Cardiac muscle cell (in vitro differentiated cells and primary cell): ENCODE measurements at places on chromosomes 5 and 9. TPM values are rescaled to one million over a fixed set of nuclear protein-coding genes. Genes with fewer than 3 reads are reported as not detected.

- no peak for DNase-seq
- no peaks in the 10 kb centered on the region for H3K27me3 ChIP-seq
- no peak overlapping the region for H3K4me3 ChIP-seq
- H3K4me1 ChIP-seq: no peaks in the 10 kb centered on the region
- H3K36me3 ChIP-seq: no peaks in the 10 kb centered on the region
These were observed 4.6 kb downstream of the DBH start for GRCh38 chr9:133640580-133641395.

The FNIP1 gene
- total RNA-seq: 13.6 and 24.4 TPM in 2 replicates

DNA sequence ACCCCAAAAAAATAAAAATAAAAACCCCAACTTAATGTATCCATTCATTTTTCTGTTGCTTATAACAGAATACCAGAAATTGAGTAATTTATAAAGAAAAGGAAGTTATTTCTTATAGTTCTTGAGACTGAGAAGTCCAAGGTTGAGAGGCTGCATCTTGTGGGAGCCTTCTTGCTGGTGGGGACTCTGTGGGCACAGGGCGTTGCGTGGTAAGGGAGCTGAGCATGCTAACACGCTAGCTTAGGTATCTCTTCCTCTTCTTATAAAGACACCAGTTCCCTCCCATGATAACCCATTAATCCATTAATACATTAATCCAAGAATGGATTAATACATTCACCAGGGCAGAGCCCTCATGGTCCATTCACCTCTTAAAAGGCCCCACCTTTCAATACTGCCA is 150.9 kb downstream of the ZSWIM6 start:
- H3K36me3 ChIP-seq: no peaks in the 10 kb centered on the region
- DNase-seq: no peak
- no peak overlapping the region for H3K27ac ChIP-seq
- no peaks in the 10 kb centered on the region for H3K4me1 ChIP-seq
- H3K27me3 ChIP-seq: no peaks in the 10 kb centered on the region

GRCh38 chr5:41918105-41918504 is 7.0 kb upstream of the FBXO4 start:
- no peaks in the 10 kb centered on the region for H3K27me3 ChIP-seq
- no peak overlapping the region for H3K27ac ChIP-seq
- no peak overlapping the region for H3K4me3 ChIP-seq
- no peak for DNase-seq
- H3K4me1 ChIP-seq: no peaks in the 10 kb centered on the region

DNA sequence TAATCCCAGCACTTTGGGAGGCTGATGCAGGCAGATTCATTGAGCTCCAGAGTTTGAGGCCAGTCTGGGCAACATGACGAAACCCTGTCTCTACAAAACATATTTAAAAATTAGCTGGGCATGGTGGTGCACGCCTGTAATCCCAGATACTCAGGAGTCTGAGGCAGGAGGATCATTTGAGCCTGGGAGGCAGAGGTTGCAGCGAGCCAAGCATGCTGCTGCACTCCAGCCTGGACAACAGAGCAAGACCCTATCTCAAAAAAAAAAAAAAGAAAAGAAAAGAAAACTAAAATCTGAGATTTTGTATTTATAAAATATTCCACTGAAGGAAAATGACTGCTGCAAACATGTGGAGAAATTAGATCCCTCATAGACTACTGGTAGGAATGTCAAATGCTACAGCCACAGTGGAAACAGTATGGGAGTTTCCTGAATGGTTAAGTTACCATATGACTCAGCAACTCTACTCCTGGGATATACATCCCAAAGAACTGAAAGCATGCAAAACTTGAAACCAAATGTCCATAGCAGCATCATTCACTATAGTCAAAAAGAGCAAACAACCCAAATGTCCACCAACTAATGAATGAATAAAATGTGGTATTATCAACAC is 106.1 kb downstream of the UBAP2 start:
- peaks cover 29% of the 10 kb centered on the region for H3K36me3 ChIP-seq
- H3K4me1 ChIP-seq: no peaks in the 10 kb centered on the region
- no peak overlapping the region for H3K27ac ChIP-seq
- no peak for DNase-seq

- no peaks in the 10 kb centered on the region for H3K27me3 ChIP-seq
- no peaks in the 10 kb centered on the region for H3K4me1 ChIP-seq
- no peak overlapping the region for H3K4me3 ChIP-seq
- DNase-seq: no peak
- no peak overlapping the region for H3K27ac ChIP-seq
- no peaks in the 10 kb centered on the region for H3K36me3 ChIP-seq
These were observed 11.5 kb downstream of the SLC6A19 start for GRCh38 chr5:1212881-1213280.

- no peaks in the 10 kb centered on the region for H3K27me3 ChIP-seq
- DNase-seq: peak; percentile 9
- H3K4me3 ChIP-seq: no peak overlapping the region
- no peak overlapping the region for H3K27ac ChIP-seq
- no peaks in the 10 kb centered on the region for H3K36me3 ChIP-seq
These were observed 23.5 kb upstream of the CARTPT start for GRCh38 chr5:71695595-71695994.

DNA sequence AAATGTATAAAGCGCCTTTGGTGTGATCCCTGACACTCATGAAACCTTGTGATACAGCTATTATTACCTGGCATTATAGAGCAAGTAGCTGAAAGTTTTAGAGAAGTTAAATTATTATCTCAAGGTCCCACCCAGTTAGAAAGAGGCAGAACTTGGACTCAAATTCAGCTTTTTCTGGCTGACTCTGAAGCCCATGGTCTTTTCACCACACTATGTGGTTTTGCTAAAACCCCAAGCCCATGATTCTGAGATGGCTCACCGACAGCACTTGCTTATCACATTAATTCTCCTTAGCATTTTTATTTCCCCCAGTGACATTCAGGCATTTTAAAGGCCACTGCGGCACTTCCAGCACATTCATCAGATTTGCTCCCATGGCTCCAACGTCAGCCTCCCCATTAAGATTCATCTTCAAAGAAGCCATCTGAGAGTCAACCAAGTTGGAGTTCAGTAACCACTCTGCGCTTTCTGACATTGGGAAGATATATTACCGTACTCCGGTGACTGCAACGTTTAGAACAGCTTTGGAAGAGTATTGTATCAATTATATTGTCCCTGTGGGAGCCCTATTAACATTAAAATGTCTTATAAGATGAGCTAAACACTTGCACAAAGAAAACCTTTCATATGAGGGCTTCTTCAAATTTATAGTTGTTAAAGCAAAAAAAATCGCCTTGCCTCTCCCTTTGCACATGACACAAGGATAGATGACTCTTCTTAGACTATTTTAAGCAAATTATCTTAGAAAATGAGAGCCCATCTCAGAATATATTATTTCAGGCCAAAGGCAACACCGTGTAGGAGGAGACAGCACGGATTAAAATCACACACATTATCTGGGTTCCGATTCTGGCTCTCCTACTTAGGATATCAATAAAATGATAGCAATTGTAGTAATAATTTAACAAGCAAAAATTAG is 638.1 kb downstream of the ACTL7B start:
- no peak overlapping the region for H3K27ac ChIP-seq
- no peak overlapping the region for H3K4me3 ChIP-seq
- no peaks in the 10 kb centered on the region for H3K36me3 ChIP-seq
- H3K4me1 ChIP-seq: no peaks in the 10 kb centered on the region
